Fibroblast of skin of abdomen (primary cell): ENCODE measurements at places on chromosomes 4 and X.

DNA sequence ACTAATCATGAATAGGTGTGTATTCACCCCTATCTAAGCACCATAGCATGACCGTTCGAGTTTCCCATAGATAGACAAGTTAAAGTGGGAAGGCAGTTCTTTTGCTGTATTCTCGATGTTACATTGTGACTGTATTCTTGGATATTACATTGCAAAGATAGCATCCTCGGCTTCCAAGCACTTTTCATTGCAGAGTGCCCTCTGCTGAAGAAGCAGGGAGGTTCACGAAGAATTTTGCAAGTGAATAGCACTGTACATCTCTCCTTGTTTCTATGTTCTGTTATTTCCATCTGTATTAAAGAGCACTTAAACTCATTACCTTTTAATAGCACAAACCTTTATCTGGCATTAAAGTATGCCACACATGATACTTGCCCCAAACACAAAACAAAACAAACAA is 426.7 kb upstream of the ARX start:
- DNase-seq: no peak

- no peak for DNase-seq
Observed at GRCh38 chrX:44871114-44871645, 1.8 kb upstream of the KDM6A start.

DNA sequence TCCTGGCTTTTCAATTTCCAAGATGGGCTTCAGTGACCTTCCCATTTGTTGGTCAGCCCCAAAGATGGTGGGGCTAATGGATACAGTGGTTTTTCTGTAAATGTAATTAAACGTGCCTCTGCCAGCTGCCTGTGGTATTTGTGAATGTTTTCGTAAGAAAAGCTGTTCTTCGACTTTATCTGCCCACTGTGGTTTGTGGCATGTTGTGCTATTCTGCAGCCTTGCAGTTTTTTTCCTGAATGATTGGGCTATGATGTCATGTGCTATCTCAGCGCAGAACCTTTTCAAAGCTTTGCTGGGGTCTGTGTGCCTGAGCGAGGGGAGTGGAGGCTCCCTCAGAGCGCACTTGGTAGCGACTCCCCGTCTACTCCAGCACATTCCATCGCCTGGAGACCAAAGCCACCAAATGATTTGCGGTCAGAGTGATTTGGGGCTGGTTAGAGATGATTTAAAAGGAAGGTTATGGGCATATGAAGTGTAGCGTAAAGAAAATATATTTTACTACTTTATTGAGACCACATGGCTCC is 137.5 kb downstream of the PALLD start:
- DNase-seq: peak; percentile 100

- DNase-seq: no peak
Observed at GRCh38 chrX:38660395-38661102, 99.2 kb downstream of the TSPAN7 start.

DNA sequence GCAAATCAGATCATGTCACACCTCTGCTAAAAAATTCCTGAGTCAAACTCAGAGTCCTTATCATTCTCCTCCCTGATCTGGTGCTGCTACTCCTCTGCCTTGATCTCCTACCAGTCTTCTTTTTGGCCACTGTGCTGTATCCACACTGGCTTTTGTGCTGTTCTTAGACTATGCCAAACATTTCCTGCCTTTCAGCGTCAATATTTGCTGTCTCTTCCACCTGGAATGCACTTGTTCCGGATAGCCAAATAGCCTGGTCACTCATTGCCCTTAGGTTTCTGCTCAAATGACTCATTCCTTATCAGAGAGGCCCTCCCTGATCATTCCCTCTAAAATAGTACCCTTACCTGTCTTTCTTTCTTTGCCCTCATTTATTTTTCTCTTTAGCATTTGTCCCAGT is 24.4 kb upstream of the RP2 start:
- DNase-seq: no peak

DNA sequence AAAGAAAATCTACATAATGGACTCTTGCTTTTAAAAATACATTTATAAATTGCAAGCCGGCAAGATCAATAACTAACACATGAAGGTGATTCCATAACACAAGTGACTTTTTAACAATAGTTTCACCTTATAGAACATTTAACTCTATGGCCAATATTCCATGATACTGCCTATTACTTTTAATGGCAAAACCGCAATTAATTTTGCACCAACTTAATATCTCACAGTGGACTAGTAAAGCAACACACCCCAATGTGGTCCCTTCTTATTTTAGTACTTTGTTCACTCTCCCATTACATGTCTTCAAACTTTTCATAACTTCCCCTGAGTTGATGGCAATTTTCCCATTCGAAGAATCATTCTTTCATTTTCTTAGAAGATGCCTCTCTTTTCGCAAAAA is 351.6 kb upstream of the F9 start:
- DNase-seq: no peak

- DNase-seq: no peak
Observed at GRCh38 chrX:721354-721753, 90.8 kb downstream of the SHOX start.

GRCh38 chr4:56466910-56467283 is 520 bp upstream of the SRP72 start:
- no peak for DNase-seq

GRCh38 chr4:54213761-54214160 is 15.3 kb upstream of the PDGFRA start:
- DNase-seq: no peak

DNA sequence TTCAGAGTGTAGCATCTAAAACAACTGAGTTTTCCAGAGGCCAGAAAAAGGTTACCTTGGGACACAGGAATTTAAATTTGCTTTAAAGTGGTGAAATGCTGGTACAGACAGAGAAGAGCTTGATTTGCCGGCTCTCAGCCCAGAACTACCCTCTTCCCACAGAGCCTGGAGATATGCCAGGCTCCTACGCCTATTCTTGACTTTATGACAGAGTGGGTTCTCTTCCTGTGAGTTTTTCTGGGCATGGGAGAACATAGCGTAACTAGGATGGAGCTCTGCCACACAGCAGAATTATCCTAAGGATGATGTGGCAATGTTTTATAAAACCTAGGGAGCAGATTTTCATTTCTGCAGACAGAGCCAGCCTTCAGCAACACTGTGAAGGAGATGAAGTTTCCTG is 241.8 kb downstream of the GRIA3 start:
- DNase-seq: peak; percentile 12

GRCh38 chr4:186118582-186118981 is 14.1 kb downstream of the FAM149A start:
- DNase-seq: no peak

GRCh38 chr4:52716364-52717151 is 34.7 kb downstream of the ERVMER34-1 start:
- no peak for DNase-seq

DNA sequence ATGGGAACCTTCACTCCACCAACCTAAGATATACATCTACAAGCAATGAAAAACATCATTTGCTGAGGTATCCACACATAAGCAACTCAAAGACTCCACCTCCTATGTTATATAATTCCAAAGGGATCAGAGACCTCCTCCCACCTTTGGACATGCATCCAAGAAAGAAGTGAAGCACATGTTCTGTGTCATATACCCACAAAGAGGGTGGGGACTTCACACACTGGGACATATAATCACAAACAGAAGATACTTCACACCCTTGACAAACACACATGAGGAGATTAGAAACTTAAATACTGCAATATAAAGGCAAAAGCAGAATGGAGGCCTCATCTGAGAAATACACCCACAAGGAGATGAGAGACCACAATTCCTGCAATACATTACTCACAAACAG is 25.4 kb downstream of the SUV39H1 start:
- DNase-seq: no peak

DNA sequence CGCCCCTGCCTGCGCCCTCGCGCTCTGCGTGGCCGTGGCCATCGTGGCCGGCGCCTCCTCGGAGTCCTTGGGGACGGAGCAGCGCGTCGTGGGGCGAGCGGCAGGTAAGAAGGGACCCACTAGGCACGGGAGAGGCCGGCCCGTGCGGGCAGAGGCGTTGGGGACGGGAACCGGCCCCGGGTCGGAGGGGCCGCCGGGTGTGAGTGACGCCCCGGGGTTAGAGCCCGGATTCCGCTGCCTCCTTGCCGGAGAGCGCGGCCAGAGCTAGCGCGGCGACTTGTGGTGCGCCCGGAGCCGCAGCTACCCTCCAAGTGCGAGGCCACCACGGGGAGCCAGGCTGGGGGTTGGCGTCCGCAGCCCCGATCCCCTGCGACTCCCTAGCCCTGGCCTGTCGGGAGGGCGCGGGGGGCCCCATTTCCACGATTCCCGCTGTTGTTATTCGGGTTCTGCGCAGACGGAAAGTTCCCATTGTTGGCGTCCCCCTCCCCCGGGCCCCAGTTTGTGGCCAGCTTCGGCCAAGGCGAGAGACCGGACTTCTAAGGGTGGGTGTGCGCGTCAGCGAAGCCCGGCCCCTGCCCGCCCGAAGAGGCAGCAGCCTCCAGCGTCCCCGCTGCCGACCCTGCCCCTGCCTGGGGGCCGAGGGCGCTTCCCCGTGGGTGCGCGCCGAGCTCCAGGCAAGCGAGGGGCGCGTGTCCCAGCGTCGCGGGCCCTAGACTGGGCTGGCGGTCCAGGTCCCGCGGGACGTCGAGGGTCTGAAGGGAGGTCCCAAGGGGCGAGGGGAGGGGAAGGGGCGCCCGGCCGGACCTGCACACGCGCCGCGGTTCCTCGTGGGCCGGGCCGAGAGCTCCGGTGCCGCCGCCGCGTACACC is 1.1 kb downstream of the FGFR3 start:
- no peak for DNase-seq

DNA sequence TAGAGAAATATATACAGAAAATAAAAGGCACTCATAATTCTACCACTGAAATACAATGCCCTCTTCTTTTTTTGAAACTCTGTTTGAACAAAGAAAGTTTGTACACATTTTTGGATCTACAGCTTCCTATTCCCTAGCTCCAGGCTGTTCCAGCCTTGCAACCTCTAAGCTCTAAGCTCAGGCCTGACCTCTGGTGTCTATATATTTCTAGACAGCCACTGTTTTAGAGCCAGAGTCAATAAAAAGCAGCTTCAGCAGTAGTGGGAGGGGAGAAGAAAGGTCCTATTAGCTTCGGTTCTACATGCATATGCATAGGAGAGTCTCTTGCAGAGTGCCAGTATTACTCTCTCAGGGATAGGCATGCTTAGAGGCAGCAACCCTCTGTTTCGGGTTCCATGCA is 39.7 kb downstream of the CLDN2 start:
- peak; percentile 10 for DNase-seq

GRCh38 chrX:287670-288069 is 6.5 kb downstream of the PLCXD1 start:
- DNase-seq: no peak

DNA sequence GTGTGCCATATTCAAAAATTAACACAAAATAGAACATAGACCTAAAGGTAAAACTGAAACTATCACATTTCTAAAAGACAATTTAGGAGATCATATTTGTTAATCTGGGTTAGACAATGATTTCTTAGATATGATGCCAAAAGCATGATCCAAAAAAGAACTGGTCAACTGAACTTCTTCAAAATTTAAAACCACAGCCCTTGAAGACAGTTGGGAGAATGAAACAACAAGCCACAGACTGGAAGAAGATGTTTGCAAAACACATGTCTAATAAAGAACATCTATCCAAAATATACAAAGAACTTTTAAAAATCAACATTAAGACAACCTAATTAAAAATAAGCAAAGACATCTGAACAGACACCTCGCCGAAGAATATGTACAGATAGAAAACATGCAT is 19.5 kb downstream of the COMMD8 start:
- DNase-seq: no peak

GRCh38 chr4:84091266-84091665 is 407.8 kb downstream of the NKX6-1 start:
- no peak for DNase-seq

GRCh38 chr4:107993969-107994368 is 4.3 kb downstream of the HADH start:
- DNase-seq: no peak

DNA sequence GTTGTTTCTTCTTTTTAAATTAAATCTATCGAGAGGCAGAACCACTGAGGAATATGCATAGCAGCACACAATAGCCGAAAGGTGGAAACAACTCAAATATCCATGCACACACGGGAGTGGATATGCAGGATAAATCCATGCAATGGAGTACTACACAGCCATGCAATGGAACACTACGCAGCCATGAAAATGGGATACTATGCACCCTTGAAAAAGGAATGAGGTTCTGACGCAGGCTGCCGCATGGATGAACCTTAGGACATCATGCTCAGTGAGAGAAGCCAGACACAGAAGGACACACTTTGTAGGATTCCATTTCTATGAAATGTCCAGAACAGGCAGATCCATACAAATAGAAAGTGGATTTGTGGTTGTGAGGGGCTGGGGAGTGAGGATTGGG is 18.4 kb upstream of the P2RY8 start:
- DNase-seq: no peak

GRCh38 chrX:137549851-137550664 is 15.9 kb upstream of the ZIC3 start:
- no peak for DNase-seq

DNA sequence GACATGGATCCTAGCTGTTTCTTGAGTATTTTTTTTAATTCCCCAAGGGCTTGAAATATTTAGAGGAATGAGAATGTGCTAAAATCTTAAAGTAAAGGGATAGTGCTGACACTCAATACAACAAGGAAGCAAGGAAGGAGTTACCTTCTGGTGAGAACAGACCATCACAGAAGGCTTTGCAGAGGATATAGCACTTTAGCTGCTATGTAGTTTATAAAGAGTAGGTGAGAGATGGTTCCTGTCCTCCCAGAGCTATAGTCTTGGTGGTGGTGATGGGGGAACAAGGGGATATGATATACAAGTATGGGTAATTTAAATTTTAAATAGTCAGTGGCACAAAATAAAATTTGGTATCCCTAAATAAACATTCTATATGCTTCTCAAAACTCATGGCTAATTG is 47.6 kb downstream of the MTHFD2L start:
- DNase-seq: no peak

DNA sequence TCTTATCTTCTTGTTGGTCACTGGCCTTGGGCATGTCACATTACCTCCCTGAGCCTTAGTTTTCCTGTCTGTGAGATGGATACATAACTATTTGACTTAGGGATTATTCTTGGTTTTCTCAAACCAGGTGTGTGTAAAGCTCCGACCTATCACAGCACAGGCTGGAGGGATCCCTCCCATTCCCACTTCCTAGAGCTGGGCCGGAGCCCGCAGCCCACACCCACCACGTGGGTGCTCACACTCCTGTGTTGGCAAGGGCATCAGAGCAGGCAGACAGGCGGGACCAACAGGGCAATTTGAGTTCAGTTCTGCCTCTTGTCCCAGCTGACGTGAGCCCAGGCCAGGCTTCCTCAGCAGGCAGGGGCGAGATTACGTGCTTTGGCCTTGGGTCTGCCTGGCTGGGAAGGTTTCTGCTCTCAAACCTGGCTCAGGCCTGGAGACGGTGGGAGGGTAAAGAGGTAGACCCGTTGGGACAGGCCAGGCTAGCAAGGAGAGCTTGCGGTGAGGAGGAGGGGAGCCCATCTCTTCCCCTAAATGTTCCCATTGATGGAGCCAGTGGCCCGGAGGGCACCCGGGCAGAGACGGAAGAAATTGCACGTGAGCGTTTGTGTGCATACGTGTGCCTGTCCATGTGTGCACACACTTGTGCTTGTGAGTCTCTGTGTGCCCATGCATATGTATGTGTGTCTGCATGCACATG is 734 bp upstream of the SH3TC1 start:
- no peak for DNase-seq
